Activated gamma-delta T cell (primary cell): ENCODE measurements at places on chromosomes 2 and 18.

GRCh38 chr2:26598996-26599373 is 42.2 kb downstream of the CIB4 start:
- DNase-seq: no peak

DNA sequence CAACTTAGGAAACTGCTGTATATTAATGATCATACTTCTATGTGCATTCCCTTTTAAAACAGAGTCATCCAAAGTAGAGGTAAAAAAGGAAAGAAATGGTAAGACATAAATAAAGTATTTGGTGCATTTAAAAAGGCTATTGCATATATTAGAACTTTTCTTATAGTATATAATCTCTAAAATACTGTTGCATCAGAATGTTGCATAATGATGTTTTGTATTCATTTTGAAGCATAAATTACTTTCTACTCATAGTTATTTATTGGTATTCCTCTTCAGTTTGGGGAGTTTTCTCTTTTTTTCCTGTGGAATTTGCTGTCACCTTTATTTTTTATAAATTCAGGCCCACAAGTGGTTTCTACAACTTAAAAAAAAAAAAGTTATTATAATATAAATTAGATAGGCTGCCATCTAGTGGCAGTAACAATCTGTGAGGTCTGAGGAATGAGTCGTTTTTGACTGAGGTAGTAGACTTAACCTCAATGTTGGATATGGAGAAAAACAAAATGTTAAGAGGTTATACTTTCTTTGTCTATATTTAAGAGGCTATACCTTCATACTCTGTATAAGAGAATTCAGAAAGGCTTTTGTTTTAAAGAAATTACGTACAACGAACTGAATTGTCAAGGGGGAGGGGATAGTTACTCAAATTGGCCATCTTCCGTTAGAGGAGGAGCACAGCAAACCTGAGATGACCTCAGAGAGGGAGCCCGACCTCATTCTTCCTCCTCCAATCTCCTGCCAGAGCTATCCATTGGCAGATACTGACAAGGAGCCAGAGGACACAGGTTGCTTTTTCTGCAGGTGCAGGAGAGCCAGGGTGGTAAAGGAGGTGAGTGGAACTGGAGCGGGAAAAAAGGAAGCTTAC is 23.8 kb downstream of the ANKAR start:
- DNase-seq: no peak

GRCh38 chr18:58766164-58766563 is 94.9 kb downstream of the MALT1 start:
- no peak for DNase-seq

GRCh38 chr2:205675861-205676516 is 6.3 kb upstream of the NRP2 start:
- no peak for DNase-seq

- DNase-seq: no peak
These were observed 420 bp downstream of the PIGN start for GRCh38 chr18:62186499-62186773.
